ENCODE measurements at places on chromosomes 7 and 10.
A peak's percentile ranks its signal among the peaks of the same experiment; 100 is the strongest.

- DNase-seq = peak; percentile 18
Observed at GRCh38 chr10:110226543-110226925, 19.1 kb downstream of the MXI1 start.

DNA sequence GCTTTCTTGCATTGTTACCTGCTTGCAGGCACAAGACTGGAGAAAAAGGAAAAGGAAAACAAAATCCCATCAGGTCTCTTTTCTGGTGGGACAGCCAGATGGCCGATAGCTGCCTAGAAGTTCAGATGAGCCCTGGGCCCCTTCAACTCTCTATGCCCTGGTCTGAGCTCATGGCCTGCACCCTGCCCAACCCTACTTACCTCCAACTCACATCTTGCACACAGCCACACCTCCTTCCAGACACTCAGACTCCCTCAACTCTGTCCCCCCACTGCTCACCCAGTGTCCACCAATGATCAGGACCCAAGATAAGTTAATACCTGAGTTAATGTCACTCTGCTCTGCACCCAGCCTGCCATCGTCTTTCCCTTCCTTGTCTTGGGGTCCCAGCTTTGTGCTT lies 10.9 kb downstream of the RBP3 start:
- DNase-seq = no peak

DNA sequence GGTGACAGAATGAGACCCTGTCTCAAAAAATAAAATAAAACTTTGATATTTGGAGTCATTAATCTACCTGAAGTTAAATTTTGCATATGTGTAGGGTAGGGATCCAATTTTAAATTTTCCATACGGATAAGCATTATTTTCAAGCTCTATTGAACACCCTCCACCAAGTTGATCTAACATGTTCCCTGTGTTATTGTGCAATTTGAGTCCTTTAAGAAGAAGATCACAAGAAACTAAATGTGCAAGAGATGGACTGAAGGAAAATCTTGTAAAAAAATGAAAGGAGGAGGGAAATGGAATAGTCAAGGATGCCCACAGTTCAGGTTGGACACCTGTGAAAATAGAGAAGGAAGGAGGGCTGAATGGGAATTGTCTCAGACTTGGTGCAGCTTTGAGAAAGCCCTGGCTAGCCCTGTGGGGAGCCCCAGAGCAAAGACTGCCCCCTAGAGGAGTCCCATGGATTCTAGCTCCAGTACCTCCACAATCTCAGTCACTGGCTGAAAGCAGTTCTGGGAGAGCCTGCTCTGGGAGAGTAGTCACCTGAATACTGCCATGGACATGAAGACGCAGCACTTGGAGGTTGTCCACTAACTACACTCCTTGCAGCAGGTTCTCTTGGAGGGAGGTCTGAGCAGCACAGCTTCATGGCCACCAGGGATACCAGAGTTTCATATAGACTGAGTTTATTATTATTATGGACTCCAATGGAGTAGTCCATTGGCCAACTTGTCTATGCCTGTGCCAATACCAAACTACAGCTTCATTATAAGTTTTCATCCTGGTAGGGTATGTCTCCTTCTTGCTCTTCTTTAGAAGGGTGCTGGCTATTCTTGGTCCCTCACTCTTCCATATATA lies 5.7 kb upstream of the TIAL1 start:
- DNase-seq = no peak

DNA sequence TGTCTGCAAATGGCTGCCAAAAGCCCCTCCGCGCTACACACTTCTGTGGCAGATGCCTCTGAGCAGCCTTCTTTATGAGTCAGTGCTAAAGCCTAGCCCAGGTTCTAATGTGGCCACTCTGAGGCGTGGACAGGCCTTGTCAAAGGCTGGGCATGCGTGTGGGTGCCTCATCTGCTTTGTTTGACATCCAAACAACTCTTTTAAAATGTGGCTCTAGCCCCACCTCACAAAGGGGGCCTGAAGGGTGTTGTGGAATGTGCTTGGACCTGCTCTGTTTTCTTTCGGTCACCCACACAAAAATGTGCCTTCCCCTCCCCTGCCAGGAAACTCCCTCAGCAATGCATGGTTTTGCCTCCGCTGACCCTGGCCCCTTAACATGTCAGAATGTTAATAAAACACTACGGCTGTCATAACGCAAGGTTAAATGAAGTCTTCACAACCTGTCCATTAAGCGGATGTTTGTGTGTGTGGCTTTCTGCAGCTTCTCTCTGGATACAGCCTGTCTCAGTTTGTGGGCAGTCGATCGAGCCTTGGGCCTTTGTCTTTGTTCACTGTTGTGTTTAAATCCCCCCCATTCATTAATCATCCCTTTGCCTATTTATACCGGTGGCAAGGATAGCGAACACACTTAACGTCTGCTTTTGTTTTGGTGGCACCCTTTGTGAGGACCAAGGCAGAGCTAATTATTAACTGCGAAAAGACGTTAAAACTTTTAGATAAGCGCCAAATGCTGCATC lies 718.9 kb downstream of the LRMDA start:
- no peak for DNase-seq

- no peak for DNase-seq
Observed at GRCh38 chr10:12022580-12023257, 19.9 kb downstream of the UPF2 start.

GRCh38 chr10:80617807-80618206 lies 80.1 kb downstream of the SH2D4B start:
- DNase-seq = no peak

DNA sequence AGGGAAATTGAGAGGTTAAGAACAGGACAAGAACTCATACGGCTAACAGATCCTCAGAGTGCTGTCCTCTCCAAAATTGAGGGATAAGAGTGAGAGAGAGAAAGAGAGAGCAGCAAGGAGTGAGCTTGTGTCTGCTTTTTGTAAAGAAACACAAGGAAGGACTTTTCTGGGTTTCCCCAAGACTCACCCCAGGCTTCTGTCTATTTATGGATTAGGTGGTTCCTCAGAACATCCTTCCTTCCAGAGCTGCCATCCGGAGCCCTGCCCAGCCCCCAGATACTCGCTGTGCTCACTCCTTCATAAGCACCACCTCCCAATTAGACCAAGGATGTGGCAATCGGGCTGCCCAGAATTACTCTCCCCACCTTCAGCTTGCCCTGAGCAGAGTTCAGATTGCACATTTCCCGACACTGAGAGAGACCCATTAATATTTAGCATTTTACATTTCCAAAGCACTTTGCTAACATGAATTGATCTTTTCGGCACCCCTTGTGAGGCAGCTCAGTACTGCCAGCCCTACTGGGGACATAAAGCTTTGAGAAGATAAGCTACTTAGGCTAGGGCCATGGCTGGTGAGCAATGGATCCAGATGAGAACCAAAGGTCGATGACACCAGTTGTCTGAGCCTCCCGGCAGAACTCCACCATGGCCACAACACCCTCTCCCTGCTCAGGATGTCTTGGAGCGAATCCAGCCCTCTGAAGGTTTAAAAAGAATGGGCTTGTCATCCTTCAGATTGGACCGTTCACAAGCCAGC lies 19.2 kb upstream of the R3HCC1L start:
- no peak for DNase-seq

GRCh38 chr7:142956951-142957623 lies 5.1 kb downstream of the KEL start:
- no peak for DNase-seq

DNA sequence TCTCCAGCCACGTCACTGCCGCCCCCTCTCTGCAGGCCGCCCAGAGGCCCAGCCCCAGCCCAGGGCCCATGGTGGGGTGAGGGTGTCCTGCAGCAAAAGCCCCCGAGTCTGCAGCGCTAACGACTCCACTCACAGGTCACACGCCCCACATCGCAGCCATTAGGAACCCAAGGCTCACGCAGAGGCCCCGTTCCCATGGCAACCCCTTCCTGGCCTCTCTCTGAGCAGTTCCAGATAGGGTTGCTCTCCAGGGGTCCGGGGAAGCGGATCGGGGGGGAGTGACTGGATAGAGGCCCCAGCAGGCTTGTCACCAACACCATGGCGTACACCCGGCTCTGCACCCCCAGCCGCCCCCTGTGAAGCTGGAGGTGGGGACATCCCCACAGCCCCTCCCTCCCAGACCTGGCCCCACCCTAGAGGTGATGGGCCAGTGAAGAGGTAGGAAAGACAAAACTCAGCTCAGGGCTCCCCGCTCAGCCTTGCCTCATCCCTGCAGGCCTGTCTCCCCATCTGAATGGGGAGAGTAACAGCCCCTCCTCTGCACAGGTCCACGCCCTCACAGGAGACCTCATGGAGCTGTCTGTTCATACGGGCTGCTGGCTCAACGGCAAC lies 41.2 kb downstream of the TNRC18 start:
- no peak for DNase-seq

DNA sequence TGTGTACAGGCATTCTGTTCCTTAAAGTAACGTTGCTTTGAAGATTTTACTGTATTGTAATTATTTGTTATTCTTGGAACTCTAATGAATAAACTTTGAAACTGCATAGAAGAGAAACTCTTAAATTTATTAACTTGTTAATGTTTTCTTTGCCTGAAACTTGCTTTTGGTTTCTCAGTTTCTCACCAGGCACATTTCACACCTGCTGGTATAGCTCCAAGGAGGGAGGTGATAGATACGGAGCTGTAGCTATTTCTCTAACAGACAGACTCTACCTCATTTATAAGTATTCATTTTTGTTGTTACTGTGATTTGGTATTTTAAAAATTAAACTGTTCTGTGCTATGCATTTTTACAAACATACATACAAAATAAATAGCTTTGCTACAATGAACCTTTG lies 32.7 kb downstream of the R3HCC1L start:
- DNase-seq = no peak

DNA sequence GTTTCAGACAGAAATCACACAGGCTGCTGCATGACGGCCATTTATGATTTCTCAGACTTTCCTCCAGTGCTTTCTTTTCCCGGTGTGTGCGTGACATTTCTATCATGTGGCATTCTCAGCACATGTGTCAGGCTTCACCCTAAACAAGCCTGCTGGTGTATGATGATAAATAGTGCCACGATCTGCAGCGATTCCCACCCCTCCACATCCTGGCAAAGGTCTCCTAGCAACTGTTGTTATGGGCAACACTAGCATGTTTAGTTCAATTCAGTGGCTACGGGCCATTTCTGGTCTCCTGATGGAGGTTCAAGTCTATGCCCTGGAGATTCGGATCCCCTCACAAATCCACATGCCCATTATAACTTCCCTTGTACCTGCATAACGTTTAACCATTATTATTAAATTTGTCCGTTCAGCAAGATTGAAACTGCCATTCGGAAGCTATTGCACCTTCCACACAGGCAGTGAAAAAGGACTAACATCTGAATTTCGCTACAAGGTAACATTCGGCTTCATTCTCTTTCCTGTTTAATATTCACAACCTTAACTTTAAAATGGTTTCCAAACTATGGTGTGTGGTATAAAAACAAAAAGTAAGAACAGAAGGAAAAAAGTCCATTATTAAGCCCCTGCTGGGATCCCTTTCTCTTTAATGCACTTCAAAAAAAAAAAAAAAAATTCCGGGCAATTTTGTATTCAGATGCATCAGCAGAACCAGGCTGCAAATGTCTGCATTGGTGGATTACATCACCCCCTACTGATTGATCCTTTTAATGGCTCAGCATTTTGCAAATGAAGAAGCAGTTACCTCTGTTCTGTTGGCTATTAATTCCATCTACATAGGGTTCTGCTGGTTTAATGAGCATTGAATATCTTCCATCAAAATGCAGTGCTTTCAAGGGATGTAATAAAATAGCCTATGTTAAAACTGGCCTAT lies 90.2 kb downstream of the FRMD4A start:
- DNase-seq = no peak

- no peak for DNase-seq
Observed at GRCh38 chr7:38452681-38453108, 178.5 kb downstream of the AMPH start.

DNA sequence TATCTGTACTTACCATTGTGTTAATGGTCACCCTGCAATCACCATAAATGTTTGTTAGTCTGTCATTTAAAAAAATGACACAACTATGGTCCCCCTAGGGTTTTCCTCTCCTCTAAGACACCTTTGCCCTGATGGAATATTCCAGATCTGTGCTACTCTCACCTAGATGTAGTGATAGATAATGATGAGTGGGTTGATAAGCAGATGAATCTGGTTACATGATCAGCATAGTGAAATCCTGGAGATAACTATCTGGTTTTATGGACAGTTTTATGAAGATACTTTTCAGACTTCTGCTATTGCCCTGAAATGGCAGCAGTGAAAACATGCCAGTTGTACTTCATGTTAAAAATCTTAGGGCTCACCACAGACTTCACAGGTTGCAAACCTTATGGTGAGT lies 152.4 kb downstream of the GATA3 start:
- no peak for DNase-seq

GRCh38 chr10:102554531-102554930 lies 50.8 kb downstream of the SUFU start:
- no peak for DNase-seq

DNA sequence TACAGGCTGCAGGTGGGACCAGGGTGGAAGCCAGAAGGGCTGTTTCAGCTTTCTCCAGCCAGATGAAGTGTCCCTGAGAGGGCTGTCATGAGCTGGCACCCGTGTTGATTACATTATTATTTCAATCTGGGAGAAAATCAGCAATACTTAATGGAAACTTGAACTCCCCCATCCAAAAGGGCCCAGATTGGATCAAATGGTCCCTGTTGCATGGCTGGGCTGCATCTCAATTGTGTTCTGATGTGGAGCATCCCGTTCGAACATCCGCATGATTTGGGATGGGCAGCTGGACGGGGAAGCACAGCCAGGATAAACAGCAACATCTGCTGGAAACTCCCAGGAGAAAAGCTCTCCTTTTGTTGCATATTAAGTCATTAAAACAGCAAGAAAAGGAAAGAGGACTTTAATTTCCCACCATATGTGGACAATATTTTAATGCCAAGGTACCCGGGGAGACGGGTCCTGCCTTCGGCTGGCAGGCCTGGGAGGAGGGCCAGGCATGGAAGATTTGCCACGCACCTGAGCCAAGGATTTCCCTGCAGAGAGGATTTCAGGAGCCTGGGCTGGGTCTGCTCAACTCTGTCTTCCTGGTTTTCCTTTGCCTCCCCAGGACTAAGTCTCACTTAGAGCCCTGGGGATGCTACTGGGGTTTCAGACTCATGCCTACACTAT lies 52.4 kb downstream of the NPTX2 start:
- DNase-seq = no peak

DNA sequence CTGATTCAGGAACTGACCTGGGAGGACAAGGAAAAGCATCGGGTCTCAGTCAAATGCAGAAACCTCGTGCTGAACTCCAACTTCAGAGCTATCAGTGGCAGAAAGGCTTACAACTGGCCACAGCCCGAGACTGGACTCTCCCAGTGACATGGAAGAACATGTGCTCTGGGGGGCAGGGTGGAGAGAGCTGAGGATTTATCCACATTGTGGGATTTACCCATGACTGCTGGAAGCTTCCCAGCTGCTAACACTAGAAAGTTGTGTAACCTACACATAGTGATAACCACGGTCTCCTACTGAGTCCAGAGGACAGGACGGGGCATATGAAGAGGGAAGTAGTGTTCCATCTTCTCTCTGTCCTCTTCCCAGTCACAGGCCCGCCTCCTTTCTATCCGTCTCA lies 103.4 kb downstream of the ITIH5 start:
- no peak for DNase-seq

GRCh38 chr10:11322698-11323097 lies 288.8 kb downstream of the USP6NL start:
- DNase-seq = no peak

Data from cerebellar nuclear complex (tissue), 1 donor.